Activated T-helper 1 cell treated with anti-CD3 and anti-CD28 coated beads, Interleukin-2, amount 50 U/mL, for 16 hours (primary cell): ENCODE measurements at places on chromosomes 1 and 21.

GRCh38 chr1:93552741-93553455 is 105.0 kb downstream of the FNBP1L start:
- no peak for DNase-seq

DNA sequence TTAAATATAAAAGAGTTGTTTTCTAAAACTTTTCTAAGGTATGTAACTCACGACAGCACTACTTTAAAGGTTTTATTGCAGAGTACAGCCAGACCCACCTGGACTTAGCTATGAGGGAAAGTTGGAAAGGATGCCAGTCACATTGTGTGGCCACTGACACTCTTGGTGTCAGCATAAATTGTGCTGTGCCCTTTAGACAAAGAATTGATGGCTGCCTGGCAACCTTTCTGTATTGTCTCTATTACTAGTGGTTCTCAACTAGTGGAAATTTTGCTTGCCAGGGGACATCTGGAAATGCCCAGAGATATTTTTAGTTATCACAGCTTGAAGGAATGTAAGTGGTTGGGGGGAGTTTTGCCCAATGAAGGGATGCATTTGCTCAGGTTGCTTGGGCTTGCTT is 117.5 kb upstream of the APP start:
- no peak for DNase-seq

DNA sequence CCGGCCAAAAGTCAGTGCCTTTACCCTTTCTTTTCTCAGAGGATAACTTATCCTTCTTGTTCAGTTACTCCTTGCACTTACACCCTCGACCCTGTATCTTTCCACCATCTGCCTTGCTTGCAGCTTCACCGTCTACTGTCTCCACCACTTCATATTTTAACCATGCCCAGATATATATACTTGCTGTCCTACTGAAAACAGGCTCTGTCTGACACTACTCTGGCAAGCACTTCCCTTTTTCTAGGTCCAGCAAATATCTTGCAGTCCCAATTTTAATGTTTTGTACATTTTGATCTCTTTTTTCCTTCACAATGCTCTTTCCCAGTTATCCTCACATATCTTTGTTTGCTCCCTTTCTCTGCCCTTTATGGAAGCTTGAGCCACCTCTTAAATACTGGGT is 308.6 kb downstream of the TPR start:
- no peak for DNase-seq

DNA sequence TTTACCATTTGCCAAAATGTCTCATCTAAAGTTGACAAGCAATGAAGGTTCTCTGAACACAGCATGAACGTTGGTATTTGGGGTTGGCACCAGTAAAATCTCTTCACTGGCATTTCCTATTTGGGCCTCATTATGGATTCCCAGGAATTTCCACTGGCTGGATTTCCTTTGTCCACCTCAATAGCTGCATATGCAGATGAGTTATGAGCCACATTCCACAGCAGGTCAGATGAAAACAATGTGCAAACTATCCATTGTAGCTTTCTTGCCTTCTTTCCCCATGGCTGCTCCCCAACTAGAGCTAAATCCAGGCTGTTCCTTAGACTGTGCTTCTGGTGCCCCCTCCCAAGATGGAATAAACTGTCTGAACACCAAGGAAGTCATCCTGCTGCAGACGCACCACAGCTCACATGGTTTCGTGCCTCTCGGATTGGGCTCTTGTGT is 168.1 kb upstream of the FGGY start:
- DNase-seq, result no peak

DNA sequence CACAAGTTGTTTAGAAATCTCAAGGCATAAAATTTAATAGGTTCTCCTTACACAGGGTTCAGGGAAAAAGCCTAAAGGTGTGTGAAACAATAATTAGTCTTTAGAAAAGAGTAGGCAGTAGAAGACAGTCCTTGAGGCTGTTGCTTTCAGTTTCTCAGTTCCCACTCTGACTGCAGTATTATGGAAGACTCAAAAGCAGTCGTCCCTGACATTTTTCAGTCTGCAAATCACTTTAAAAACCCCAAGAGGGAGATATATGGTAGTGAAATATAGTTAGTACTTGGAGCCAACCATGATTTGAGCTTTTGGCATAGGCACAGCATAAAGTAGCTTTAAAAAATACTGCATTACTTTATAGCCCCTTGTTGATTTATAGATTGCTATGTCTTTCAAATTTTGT is 299.7 kb downstream of the OLFM3 start:
- DNase-seq, result no peak

GRCh38 chr1:1398677-1399186 is 403 bp downstream of the CCNL2 start:
- no peak for DNase-seq

GRCh38 chr1:203354246-203354645 is 3.3 kb upstream of the FMOD start:
- no peak for DNase-seq
